ENCODE measurements at places on chromosomes 1 and 21. TPM values are rescaled to one million over a fixed set of nuclear protein-coding genes. Genes with fewer than 3 reads are reported as not detected.

ACKR1 gene
- polyA plus RNA-seq, result 0.02 TPM

BARHL2 gene
- not detected for polyA plus RNA-seq

MXRA8 gene
- polyA plus RNA-seq, result 2.5 TPM

RAB3B gene
- 10.2 TPM for polyA plus RNA-seq

C1orf115 gene
- 4.2 TPM for polyA plus RNA-seq

ERICH3 gene
- polyA plus RNA-seq, result not detected

TLR5 gene
- not detected for polyA plus RNA-seq

KANK4 gene
- 0.02 TPM for polyA plus RNA-seq

HSD3B2 gene
- not detected for polyA plus RNA-seq

EFNA3 gene
- 6.0 TPM for polyA plus RNA-seq

F5 gene
- polyA plus RNA-seq, result under 0.01 TPM

MLLT11 gene
- 26.7 TPM for polyA plus RNA-seq

KLHL12 gene
- 22.6 TPM for polyA plus RNA-seq
